Stimulated activated CD8-positive, alpha-beta memory T cell treated with anti-CD3 and anti-CD28 coated beads, Interleukin-15, amount 100 ng/mL, for 4 hours (primary cell): ENCODE measurements at places on chromosomes 12 and 14.

- no peak for DNase-seq
Observed at GRCh38 chr14:33676135-33676566, 274.7 kb downstream of the EGLN3 start.

DNA sequence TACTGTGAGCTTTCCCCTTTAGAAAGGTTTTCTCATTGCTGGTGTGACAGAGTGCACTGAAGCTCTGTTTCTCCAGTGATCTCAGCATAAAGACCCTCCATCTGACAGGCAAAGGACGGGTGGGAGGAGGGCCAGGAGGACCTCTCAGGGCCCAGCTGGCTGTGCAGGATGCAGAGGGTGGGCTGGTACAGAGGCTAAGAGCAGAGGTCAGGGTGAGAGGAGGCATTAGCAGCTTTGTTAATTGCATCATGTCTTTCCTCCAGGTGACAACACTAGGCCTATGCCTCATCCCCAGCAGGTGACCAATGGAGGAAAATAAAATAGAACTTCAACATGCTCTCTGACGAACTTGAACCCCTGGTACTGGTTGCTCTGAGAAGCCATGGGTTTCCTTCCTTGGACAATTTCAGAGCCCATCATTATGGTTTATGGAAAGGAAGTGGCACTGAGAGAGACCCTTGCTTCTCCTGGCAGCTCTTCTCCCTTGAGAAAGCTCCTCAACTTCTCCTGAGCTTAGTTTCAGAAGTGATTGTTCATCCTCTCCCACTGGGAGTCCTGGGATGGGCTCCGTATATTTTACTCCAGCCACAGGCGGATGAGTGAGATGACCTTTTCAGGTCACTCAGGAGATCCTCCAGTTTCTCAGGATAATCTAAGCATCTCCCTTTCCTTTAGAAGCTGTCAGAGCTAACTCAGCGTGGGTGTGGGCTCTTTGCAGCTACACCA lies 45.8 kb upstream of the ATP23 start:
- no peak for DNase-seq

DNA sequence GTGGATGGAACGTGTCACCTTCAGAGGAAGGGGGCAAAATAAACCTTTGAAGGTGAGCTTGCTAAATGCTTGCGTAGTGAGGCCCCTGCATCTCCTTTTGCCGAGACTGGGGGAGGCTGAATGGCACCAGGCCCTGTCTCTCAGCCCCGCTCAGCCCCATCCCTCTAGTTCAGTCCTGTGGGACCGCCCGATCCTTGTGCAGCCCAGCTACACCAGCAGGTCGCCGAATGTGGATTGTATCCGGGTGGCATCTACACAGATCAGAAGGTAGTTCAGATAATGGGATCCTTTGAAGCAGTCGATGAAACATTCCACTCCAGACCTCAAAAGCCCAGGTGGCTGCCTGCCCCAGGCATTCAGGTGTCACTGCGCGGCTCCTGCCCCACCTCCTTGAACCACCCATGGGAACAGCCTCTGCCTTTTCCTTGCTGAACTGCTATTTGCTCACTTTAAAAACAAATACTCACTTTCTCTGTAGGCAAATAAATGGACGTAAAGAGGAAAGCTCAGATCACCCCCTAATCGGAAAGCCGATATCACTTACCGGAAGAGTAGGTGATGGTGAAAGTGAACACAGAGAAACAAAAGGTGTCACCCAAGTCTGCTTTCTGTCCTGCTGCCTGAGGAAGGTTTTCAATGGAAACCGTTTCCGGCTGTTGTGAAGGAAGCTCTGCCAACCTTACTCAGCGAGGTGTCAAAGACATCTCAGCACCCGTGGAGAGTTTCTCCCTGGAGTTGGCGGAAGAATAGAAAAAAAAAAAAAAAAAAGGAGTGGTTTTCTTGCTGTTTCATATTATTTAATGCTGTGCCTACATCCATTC lies 100.3 kb upstream of the NCOR2 start:
- no peak for DNase-seq

GRCh38 chr12:113823816-113824215 lies 142.3 kb downstream of the RBM19 start:
- no peak for DNase-seq

GRCh38 chr12:83093426-83093825 lies 406.7 kb downstream of the TMTC2 start:
- no peak for DNase-seq

DNA sequence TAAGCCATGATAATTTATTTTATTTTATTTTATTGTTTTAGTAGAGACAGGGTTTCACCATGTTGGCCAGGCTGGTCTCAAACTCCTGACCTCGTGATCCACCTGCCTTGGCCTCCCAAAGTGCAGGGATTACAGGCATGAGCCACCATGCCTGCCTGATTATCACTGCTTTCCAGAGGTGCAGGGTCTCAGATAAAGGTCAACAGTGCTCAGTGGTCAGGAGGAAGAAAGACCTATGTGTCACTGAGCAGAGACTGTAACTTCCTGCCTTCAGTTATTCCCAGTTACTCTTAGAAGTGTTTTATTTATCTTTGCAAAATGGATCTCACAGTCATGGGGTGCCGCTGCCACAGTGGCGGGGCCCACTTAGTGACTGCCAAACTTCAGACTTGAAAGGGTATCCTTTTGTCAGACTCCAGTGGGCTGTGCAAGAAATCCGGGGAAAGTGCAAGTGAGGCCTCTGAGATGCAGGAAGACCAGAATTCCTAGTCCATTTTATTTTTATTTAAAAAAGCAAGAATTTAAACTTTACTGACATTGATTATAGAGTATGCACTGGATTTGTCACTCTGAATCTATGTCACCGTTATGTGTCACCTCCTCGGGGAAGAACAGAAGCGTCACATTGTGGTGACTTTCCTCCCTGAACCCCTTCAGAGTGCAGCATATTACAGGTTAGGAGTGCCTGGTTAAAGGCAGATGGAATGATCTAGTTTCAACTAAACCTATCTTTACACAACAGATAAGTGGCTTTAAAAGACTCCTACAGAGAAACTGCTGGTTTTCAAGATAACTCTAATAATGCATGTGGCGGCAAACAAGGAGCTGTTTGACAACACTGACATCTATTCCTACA lies 59.1 kb upstream of the BICD1 start:
- DNase-seq = no peak

DNA sequence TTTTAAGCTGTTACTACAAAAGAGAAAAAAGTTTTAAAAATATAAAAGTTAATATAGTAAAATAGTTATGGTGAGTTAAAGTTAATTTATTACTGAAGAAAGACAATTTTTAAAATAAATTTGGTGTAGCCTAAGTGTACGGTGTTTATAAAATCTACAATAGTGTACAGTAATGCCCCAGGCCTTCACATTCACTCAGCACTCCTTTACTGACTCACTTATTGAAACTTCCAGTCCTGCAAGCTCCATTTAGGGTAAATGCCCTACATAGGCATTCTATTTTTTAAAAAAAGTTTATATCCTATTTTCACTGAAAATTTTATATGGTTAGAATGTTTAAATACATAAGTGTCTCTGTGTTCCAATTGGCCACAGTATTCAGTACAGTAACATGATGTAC lies 769.5 kb upstream of the NOVA1 start:
- no peak for DNase-seq

- no peak for DNase-seq
Observed at GRCh38 chr12:74646831-74647230, 109.2 kb downstream of the ATXN7L3B start.

GRCh38 chr12:51388069-51388799 lies 3.0 kb downstream of the GALNT6 start:
- no peak for DNase-seq

GRCh38 chr12:111451649-111452129 lies 46.0 kb downstream of the SH2B3 start:
- DNase-seq = no peak

DNA sequence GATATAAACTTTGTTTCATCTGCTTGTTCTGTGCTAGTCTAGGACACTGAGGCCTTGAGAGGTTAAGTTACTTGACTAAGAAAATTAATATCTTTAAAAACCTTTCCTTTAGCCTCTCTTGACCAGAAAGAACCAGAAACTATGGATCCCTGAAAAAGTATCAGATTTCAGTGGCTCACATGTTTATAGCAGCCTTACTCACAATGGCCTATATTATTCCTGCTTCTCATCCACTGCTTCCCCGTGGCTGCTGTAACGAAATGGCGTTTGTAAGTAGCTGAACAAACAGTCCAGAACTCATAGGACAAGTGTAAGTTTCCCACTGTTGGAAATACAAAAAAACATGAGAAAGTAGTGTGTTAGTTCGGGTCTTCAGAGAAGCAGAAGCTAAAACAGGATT lies 3.2 kb upstream of the PYGL start:
- no peak for DNase-seq

- DNase-seq = no peak
Observed at GRCh38 chr12:93980711-93981110, 167.7 kb upstream of the PLXNC1 start.

GRCh38 chr12:91890742-91891141 lies 254.9 kb downstream of the BTG1 start:
- no peak for DNase-seq

GRCh38 chr14:95222151-95222631 lies 64.9 kb upstream of the DICER1 start:
- DNase-seq = no peak

- DNase-seq = no peak
Observed at GRCh38 chr12:13841358-13841757, 140.0 kb downstream of the GRIN2B start.

DNA sequence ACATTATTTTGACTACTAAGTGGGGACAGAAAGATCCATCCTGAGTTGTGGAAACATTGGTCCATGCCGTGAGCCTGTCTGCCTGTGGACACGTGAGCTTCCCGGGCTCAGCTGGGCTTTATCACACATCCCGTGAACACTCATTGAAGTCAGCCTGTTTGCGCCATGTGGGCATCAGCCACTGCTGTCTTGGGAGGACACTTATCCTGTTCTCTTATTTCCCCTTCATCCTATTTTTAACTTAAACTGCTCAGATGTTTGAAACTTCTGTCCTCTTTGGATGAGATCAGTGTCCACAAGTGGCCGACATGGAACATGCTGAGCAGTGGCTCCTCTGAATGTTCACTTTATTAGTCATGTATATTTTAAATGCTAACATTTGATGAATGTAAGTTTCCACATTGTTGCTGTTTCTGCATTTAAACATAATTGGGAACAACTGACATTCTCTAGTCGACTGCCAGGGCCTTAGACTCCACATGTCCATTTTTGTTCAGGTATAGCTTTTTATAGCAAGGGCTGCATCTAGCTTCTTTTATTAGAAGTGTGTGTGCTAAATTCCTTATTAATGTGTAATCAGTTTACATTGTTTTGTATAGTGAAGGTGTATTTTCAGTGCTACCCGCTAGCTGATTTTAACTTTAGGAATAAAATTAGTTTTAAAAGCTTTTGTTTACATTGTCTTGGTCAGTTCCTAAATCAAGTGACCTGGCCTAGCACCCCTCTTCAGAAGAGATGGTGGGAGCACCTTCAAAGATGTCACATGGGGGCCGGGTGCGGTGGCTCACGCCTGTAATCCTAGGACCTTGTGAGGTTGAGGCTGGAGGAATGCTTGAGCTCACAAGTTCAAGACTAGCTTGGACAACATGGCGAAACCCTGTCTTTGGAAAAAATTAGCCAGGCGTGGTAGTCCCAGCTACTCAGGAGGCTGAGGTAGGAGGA lies 24.0 kb downstream of the RNF34 start:
- no peak for DNase-seq

DNA sequence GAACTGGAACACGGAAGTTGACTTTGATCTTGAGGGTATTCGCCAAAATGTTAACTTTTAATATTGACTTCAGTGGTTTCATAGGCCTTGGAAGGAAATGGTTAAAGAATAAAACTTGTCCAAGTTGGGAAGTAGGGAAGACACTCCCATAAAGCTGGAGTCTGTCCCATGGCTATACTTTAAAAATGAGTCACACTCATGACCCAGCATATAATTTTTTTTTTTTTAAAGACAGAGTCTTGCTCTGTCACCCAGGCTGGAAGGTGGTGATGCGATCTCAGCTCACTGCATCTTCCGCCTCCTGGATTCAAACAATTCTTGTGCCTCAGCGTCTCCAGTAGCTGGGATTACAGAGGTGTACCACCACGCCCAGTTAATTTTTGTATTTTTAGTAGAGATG lies 19.6 kb downstream of the TMPRSS12 start:
- no peak for DNase-seq

DNA sequence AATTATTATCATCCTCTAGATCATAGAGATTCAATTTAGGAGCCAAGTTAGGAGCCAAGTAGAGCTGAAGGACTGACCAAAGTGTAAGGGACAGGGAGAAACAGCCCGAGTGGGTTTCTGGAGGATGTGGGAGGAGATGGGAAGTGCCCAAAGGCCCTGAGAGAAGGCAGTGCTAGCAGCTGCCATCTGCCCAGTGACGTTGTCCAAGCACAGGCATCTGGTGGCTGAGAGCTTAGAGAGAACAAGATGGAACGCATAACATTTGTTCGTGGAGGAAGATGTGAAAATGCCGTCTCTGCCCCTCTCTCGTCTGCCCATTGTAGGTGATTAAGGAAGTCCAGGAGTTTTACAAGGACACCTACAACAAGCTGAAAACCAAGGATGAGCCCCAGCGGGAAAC lies 34.7 kb downstream of the CD9 start:
- DNase-seq = no peak

DNA sequence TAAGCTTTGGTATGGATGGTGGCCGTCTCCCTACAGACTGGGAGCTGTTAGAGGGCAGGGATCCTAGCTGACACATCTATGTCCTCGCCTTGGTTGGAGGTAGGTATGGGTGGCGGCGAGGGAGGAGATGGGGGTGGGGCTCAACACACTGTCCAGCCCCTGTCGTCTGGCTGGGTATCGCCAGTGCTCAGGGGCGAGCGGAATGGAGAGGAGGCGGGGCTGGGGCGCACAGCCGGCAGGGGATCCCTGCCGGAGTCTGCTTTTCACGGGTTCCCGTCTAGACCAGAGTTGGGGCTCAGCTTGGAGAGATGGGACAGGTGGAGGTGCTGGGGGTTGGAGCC lies 16.1 kb downstream of the TAMALIN start:
- no peak for DNase-seq

DNA sequence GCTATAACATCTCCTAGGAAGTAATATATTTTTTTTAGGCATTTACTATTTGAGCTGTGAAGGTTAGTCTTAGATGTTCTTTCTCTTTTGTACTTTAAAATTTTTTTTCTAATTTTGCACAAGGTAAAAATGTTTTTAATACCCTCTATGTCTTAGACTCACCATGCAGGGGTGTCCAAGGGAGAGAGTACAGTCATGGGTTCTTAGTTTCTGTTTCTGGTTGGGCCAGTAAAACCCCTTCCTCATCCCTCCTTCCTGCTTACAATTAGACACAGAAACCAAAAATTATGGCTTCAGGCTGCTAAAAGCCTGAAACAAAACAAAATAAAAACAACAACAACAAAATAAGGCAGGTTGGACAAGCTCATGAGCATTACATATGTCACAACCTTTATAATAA lies 193.0 kb downstream of the SYT1 start:
- no peak for DNase-seq

- no peak for DNase-seq
Observed at GRCh38 chr14:61048640-61049039, 67.6 kb downstream of the SLC38A6 start.
